ENCODE measurements at places on chromosomes 11 and 22.

DNA sequence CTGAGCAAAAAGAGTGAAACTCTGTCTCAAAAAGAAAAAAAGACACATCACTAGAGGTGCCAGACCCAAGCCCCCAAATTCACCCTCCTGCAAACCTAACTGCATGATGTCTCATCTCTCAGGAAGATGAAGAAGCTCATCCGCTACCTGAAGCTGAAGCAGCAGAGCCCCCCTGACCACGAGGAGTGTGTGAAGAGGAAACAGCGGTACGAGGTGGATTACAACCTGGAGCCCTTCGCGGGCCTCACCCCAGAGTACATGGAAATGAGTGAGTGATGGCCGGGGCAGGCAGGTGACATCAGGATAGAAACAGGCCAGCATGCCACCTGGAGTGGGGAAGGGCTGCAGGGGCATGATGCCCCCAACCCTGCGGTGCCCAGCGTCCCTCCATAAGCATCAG is 36.0 kb upstream of the FADD start:
- DNase-seq = no peak

DNA sequence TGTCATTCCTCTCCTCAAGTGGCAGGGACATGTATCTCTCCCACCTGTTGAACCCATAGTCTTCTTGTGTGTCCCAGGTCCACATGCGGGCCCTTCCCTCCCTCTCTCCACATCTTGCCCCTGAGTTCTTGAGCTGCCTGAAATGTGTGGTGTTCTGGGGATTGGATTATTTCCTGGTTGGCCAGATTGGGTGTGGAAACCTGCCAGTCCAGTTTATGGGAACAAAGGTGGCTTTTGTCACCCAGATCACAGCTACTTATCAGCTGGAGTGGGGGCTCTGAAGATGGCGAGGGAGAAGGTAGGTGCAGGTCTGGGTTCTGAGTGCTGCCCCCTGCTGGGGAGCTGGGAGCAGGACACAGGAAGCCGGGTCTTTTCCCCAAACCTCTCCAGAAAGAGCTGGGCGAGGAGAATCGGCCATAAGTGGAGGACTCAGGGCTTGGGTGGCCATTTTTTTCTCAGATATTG is 14.2 kb downstream of the DTX4 start:
- DNase-seq = peak; percentile 33

DNA sequence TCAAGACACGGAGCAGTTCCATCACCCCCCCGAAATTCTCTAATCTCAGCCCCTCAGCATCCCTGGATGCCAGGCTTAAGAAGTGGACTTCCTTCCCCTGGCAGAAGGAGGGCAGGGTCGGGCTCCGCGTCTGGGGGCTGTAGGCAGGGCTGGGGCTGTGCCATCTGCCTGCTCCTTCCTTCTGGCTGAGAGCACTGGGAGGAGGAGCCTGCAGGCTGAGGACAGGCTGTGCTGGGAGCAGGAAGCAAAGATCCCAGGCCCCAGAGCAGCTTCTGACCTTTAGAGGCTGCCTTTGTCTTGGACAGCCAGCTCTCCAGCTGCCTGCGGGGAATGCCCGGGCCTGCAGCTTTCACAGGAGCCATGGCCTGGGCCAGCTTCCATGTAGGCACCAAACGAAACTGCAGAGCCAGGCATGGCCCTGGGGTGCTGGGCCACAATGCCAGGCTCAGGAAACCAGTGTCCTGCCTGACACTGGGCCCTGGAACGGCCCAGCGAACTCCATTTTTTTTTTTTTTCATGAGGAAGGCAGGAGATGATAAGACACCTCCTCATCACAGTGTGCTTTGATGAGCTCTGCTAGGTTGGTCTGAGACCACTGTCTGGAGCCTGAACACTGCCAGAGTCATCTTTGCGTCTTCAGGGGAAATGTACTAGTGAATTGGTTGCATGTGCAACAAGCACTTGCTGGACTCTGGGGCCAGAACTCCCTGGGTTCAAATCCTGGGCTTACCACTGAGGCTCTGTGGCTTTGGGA is 67.9 kb downstream of the MCM5 start:
- no peak for DNase-seq

GRCh38 chr22:32788904-32789624 is 12.4 kb upstream of the TIMP3 start:
- no peak for DNase-seq

DNA sequence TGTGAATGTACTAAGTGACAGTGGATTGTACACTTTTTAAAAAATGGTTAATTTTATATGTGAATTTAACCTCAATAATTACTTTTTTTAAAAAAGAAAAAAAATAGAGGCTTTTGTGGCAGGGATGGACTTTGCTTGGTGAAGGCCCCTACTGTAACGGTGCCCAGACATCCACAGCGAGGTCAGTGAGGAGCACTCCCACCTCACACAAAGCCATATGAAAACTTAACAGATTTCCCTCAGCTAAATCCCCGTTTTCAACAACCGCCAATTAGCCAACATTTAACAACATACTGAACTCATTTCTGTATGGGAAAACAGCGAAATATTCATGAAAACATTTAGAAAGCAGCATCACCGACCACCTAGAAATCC is 642 bp upstream of the C11orf58 start:
- DNase-seq = no peak

DNA sequence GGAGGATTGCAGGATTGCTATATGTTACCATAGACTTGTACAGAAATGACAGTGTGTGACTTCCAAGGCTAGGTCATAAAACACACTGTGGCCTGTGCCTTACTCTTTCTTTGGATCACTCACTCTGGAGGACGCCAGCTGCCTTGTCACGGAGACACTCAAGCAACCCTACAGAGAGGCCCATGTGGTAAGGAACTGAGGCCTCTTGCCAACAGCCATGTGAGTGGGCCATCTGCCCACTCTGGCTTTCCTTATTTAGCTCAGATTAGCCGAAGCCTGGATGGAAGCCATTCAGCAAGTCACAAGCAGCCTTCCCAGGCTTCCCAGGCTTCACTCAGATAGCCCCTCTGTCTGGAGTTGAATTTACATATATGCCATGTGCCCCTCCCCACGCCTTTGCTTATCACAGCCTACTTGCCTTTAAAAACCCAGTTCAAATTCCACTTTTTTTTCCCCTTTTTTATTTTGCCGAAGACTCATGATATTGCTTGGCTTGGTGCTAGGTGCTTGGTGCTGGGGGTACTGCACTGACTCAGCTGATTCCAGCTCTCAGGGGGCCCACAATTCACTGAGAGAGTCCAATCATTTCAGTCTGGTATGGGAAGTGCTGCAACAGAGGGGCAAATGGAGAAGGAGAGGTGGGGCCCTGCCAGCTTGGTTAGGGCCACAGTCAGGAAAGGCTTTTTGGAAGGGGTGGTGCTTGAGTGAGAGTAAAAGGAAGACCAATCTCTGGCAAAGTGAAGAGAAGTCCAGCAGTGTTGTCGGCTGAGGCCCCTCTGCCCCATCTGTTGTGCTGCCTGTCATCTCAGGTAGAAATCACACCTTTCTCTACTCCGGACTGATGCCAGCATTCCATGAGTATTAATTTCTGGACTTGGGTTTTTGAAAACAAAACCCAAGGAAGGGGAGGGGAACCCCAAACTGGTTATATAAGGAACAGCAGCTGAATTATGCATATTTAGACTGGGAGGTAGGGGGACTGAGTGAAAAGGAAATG is 14.5 kb upstream of the P4HA3 start:
- peak; percentile 31 for DNase-seq

DNA sequence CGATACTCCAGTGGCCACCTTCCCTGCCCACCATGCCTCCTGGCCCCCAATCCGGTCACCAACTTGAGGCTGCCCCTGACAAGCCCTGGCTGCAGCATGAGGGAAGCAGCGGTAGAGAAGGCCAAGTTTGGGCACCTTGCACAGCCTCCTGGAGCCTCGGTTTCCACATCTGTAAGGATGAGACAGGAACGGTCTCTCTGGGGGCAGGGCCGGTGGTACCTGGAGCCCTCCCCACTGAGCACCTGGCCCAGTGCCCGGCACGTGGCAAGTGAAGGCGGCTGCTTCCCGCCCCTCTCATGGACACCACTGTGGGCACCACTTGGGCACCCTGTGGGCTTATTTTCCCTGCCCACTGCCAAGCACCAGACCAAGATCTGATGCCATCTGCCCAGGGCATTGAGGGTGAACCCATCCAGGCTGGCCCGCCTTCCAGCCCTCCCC is 77.8 kb downstream of the CDKN1C start:
- DNase-seq = no peak

DNA sequence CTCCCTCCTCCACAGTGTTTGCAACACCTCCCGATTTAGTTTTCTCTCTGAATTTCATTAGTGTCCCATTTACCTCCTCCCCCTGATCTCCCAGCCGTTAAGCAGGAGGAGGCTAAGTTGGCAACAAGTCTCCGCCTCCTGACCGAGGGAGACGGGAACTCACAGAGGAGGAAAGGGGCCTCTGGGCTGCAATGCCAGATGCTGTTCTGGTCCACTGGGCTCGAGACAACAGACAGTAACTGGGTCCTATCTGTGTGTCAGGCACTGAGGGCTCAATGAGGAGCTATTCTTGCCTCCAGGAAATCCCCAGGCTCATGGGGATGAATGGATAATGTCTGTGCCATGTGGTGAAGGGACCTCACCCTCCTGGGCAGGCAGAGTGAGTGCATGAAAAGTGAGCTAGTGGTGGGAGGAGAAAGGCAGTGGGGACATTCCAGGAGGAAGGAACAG is 228.1 kb downstream of the TENM4 start:
- no peak for DNase-seq

- DNase-seq = no peak
Measured at GRCh38 chr11:41878095-41878494, 418.6 kb upstream of the LRRC4C start.

GRCh38 chr11:93520726-93521509 is 22.3 kb downstream of the SMCO4 start:
- DNase-seq = peak; percentile 31

GRCh38 chr11:122348659-122349409 is 232.8 kb upstream of the BLID start:
- no peak for DNase-seq

DNA sequence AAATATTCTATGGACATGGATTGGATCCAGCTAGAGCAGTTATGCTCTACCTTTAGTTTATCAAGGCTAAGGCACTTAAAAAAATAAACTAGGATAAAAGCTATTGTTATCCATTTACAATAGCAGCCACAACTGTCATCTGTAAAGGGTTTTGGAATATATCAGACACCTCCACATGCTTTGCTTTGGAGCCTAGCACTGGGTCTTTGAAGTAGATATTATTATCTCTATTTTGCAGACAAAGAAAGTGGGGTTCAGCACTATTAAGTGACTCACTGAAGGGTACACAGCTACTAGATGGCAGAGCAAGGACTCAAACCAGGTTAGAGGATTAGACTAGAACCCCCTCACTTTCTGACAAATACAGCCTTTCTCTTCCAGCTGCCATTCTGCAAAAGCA is 82.0 kb downstream of the KCNJ1 start:
- no peak for DNase-seq

DNA sequence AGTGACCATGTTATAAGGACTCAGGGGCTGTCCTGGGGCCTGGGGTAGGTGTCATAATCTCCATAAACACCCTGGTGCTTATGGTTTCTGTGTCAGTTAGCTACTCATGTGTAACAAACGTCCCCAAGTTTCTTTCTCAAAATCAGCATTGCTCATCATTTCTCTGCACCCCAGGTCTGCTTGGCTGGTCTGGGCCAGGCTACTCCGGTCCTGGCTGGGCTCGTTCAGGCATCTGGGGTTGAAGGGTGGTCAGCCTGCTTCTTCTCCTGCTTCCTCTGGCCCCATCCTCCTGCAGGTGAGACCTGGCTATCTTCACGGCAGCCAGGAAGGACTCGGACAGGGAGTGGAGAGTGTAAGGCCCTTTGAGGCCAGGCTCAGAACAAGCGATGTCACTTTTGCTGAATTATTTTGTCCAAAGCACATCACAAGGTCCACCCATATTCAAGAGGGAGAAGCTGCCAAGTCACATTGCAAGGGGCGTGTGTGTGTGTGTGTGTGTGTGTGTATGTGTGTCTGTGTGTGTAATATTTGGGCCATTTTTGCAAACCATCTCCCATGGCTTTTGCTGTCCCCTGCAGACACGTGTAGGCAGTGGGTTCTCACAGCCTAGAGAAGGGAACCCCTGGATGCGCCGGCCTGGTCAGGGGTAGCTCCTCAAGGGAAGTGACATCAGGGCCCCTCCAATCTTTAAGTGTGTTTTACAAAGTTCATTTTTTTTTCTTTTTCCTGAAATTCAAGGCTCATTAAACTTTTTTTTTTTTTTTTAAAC is 535.8 kb downstream of the TBC1D22A start:
- no peak for DNase-seq

DNA sequence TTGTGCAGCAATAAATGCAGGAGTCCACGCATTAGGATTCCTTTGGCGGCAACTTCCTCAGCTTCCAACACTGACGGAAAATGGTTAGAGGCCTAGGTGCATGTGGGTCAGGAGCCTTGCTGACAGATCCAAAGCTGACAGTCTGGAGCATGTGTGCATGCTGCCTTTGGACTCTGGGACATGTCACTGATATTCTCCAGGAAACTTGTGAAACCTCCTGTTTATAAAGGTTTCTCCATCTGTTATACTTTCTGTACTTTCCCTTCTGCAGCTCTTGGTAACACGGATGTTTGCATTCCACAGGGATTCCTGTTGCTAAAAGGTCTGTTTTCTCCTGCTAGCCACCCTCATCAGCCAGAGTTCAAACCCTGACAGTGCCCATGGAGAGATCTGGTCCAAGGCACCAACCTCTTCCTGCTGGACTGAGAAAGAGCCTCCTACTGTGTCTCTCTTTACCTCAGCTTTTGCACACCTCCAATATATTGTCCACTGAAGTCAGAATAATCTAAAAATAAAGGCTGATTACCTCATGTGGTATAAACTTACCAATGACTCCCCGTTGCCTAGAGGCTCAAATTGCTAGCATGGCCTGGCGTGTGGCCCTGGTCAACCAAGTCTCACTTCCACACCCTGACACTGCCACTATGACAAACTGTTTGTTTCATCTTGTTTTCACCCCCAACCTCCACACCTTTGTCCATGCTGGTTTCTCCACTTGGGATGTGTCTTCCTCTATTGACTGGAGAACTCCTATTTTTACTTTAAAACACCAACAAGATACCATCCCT is 31.1 kb upstream of the LYVE1 start:
- DNase-seq = no peak

GRCh38 chr11:46234311-46234710 is 43.2 kb upstream of the CREB3L1 start:
- no peak for DNase-seq
